ENCODE measurements at places on chromosomes 13 and 19. TPM values are rescaled to one million over a fixed set of nuclear protein-coding genes. Genes with fewer than 3 reads are reported as not detected.

GRCh38 chr19:10557603-10558197, 8.1 kb downstream of the KRI1 start:
- DNase-seq = no peak

DNA sequence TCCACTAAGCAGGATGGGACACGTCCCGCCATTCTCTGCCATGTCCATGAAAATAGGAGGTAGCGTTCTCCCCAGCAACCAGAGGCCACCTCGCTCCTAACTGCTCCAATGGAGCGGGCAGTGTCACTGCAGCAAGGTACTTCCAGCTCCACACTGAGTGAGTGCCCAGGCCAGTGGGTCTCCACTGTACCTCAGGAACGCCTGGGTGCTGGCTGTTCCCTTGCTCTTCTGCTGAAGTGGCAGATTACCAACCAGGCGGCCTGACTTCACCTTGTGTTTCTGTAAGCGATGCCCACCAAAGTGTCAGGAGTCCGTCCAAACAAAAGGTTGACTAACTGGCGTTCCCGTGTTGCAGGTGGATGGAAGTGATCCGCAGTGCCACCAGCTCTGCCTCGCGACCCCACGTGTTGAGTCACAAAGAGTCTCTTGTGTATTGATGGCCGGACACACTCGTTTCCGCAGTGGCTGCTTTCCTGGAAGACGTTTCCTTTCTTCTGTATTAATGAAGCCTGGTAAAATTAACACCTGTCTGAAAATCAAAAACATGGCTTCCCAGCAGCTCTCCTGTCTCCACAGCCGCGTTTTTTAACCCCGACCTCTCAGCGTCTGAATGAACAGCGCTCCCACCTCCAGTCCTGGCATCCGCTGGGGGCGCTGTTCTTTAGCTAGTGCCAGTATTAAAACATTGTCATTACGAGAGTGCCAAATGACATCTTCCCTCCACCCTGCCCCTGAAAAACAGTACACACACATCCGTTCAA, 128.8 kb downstream of the STK24 start:
- DNase-seq = no peak

GRCh38 chr19:29277102-29277501, 64.2 kb upstream of the UQCRFS1 start:
- no peak for DNase-seq

CD177 gene
- not detected for total RNA-seq

DNA sequence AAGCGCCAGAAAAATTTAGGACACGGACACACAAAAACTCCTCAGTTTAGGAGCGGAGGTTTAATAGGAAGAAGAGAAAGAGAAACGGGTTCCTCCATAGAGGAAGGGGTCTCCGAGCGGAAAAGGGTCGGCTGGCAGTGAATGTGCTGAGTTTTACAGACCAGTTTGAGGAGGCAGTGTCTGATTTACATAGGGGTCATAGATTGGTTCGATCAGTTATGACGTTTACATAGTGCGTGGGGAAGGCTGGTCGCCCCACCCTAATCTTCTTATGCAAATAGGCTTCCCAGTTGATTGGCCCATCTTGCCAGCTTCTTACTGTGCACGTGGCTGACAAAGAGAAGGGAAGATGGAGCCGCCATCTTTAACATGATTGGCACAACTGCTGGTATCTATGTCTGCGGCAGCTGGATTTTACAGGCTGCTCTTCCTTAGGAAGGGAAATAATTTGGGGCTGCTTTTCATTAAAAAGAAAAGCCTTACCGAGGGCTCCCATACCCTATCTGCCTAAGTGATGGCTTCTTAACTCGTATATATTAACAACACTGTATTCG, 1.2 kb upstream of the ZNF225 start:
- peak; percentile 35 for DNase-seq

- no peak for DNase-seq
Measured at GRCh38 chr13:23506071-23506806, 64.0 kb upstream of the TNFRSF19 start.

MAST1 gene
- total RNA-seq = 0.15 TPM

- no peak for DNase-seq
Measured at GRCh38 chr19:40932008-40932959, 50.3 kb upstream of the CYP2A7 start.

DOCK6 gene
- 65.6 TPM for total RNA-seq

GRCh38 chr19:50046649-50047503, 21.1 kb downstream of the ZNF473 start:
- no peak for DNase-seq

NXNL1 gene
- total RNA-seq = not detected

DNA sequence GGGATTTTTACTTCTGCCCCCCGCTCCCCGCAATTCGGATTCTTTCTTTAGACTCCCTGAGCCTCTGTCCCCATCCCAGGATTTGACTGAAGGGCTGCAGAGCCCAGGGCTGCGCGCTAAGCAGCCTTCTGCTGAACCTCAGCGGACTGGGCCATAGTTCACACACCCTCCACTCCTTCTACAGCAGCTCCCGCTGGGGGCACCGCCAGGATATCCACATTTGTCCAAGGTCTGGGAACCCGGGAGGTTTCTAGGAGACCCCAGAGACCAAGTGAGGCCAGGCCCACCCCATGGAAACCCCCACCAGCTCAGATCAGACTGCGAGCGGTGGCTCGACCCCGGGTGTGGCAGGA, 463.3 kb downstream of the ITGBL1 start:
- no peak for DNase-seq

TYROBP gene
- 205 TPM for total RNA-seq

DNA sequence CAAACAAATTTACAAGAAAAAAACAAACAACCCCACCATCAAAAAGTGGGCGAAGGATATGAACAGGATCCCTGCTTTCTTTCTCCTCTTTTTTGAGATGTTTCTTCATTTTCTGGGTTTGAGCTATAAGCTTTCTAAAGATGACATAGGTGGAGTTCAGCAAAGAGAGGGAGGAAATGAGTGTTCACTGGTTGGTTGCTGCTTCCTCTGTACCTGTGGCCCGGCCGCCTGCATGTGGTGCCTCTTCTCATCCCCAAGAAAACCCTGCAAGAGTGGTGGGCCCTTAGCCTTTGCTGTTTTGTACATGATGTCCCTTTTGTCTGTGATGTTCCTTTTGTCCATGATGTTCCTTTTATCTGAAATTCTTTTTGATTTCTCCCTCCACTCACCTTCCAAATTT, 178.4 kb upstream of the SERP2 start:
- no peak for DNase-seq

DNA sequence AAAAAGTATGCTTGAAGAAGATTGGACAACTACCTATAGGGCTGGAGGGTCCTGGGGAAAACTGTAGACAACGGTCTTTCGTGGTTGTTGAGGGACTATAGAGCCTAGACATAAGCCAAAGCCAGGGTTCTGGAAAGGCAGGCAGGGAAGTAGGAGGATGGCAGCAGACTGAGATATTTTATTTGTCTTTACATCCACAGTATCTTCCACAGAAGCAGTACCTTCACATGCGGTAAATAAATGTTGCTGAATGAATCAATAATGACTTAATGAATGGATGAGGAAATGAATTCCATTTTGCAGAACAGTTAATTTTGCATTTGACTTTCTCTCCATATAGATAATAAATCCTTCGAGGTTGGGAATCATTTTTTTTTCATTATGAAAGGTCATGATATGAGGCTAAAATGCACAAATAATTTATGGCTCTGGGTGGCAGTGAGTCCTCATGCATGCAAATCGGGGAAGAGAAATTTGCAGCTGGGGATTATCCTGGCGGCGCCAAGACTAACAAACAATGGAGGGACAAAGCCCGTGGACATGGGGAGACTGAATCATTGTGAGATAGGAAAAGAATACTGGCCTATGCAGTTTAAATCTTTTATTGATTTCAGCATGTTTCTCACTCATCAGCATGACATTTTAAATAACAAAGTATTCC, 102.0 kb downstream of the ERCC5 start:
- peak; percentile 58 for DNase-seq

PCCA gene
- total RNA-seq = 26.8 TPM

GRCh38 chr19:53157626-53158025, 1.2 kb downstream of the ZNF347 start:
- no peak for DNase-seq

GRCh38 chr19:35388277-35389054, 17.6 kb downstream of the GPR42 start:
- DNase-seq = no peak

DNA sequence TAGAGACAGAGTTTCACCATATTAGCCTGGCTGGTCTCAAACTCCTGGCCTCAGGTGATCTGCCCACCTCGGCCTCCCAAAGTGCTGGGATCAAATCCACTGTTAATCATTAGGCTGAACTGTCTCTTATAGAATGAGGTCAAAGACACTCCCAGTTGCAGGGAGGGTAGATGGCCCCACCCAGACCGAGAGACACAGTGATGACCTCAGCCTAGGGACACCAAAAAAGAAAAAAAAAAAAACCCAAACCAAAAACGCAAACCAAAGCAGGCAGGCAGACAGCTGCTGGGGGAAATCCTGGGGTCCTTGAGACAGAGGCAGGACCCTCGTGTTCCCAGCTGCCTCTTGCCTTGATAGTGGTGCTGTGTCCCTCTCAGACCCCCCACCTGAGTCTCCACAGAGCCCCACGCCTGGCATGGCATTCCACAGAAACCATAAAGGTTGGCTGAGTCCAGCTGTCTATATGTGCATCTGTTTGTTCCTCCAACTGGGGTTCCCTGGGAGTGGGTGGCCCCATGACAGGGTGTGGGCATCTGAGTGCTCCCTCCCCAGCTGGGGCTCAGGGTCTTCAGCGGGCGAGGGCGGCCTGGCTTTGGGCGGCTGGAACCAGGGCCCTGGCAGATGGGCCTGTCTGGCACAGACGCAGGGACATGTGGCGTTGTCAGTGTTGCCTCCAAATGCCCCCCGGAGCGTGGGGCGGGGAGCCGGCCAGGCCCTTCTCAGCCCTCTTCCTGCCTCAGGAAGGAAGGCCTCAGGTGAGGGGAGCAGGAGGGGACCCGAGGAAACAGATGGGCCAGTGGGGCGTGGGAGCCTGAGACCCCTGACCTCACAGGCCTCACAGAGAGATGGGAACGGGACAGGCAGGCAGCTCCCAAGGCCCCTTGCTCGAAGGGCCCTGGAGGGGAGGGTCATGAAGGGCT, 5.2 kb downstream of the DAND5 start:
- no peak for DNase-seq

C5AR1 gene
- 110 TPM for total RNA-seq

GRCh38 chr13:51326777-51327176, 12.7 kb upstream of the SERPINE3 start:
- no peak for DNase-seq

DNA sequence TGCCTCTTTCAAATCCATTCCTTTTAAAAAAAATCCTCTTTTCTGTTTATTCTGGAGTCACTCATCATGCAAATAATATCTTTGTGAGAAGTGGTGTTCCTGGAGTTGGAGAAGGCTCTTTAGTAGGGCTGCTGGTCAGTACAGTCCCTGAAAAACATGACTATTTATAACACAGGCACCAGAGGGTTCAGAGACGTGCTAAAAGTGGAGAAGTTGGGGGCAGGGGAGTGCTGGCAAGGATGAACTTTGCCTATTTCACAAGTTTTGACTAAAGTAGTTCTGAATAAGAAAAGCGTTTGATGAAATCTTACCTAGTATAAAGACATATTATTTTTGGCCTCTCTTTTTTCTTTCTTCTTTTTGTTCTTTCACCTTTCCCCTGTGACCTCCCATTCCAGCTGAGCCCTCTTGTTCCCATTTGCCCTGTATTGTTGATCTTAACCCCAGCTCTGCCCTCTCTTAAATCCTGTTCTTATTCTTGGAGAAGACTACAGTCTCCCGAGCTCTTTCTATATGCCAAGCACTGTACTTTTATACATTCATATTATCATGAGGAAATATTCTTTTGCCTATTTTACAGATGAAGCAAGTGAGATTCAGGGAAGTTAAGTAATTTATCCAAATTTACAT, 129.1 kb downstream of the TM9SF2 start:
- DNase-seq = no peak

EFNB2 gene
- 39.6 TPM for total RNA-seq

DNA sequence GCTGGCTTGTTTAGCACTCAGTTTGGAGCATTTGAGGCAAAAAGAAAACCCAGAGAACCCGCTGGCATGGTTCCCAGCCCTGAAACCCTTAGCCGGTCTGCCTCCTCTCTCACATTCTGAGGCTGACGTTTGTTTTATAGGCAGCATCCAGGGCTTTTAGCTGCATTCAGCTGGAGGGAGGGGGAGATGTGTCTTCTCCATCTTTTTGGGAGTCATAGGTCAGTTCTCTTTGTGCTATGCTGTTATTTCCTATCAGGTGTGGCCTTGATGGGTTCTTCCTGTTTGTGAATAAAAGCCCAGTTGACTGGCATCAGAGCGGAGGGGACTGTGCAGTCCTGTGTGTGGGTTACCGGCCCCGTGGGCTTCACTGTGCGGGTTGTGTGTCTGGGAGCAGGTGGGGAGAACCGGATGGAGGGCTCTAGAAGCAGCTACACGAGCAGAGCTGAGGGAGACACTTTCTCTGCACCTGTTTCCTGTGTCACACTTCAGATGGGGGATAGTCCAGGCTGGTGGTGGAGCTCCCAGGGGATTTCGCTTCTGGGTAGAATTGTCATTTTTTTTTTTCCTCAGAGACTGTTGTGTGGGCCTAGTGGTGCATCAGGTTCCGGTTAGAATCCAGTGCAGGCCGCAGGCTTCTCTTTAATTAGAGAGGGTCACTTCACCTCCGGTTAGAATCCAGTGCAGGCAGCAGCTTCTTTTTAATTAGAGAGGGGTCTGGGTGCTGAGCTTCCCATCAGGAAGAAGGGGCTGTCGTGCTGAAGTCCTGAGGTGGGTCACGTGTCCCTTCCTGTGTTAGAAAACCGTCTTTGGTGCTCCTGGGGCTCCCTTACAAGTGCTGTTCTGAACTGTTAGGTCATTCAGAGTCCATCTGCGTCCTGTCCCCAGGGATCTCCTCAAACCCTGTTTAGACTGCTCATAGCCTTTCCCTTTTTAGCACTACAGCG, 69.6 kb downstream of the ARHGEF7 start:
- no peak for DNase-seq

GRCh38 chr19:27654266-27654990, 1558.5 kb downstream of the UQCRFS1 start:
- no peak for DNase-seq

DNA sequence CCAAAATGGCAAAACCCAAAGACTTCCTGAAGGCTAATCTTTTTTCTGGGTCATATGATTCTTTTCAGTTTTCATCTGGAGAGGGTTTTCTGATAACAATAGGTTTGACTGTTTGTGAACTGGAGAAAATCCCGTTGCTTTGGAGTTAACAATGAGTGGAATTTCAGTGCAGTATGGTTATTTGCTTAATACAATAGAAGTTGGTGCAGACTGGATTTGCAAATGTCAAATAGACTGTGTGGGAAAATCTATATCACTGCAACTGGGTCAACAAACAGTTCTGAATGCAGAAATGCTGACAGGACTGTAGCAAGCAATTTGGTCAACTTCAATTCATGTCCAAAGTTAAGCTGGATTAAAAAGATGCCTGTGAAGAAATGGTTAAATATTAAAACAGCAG, 267.5 kb upstream of the ARGLU1 start:
- DNase-seq = no peak

- DNase-seq = no peak
Measured at GRCh38 chr13:100532090-100532766, 56.4 kb downstream of the GGACT start.

ZNF439 gene
- total RNA-seq = 10.7 TPM

GRCh38 chr13:45512098-45512496, 47.4 kb downstream of the COG3 start:
- DNase-seq = no peak

ZNF729 gene
- not detected for total RNA-seq

Measured in left lung (tissue), 14 donors.